NCI-H1092 treated with DMSO at 0.1 percent for 48 hours (cell line): ENCODE measurements at places on chromosomes 11 and 22.

GRCh38 chr22:17243524-17243923 lies 24.3 kb upstream of the ADA2 start:
- DNase-seq, result no peak

GRCh38 chr22:45582236-45582954 lies 79.7 kb downstream of the FBLN1 start:
- DNase-seq, result no peak

DNA sequence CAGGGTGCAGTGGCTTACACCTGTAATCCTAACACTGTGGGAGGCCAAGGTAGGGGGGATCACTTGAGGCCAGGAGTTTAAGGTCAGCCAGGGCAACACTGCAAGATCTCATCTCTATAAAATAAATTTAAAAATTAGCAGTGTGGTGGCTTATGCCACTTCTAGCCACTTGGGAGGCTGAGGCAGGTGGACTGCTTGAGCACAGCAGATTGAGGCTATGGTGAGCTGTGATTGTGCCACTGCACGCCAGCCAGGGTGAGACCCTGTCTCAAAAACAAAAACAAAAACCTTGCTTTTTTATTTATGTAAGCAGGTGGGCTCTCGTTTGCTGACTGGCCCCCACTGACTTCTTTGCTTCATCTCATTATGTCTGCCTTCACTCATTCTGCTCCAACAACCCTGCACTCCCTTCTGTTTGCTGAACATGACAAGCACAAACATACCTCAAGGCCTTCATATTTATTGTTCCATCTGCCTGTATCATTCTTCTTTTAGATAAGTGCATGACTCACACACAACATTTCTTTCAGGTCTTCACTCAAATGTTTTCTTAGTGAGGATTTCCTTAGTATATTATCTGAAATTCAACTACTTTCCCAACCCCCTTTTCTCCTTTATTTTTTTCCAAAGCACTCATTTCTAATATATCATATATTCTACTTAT lies 32.4 kb upstream of the CLNS1A start:
- no peak for DNase-seq

DNA sequence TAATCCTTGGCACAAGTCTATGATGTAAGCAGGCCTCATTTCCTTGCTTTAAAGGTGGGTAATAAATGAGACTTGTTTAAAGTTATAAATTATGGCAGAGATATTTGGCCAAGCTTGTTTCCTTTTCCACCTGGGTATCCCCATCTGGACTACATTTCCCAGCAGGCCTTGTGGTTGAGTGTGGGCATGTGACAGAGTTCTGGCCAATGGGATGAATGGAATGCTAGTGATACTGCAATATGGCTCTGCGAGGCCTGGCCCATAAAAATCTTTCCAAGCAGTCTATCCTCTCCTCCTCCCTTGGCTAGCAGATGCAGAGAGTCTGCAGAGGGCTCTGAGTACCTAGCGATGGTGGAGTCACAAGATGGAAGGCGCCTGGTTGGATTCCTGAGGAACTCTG lies 102.5 kb downstream of the TIMP3 start:
- DNase-seq, result peak; percentile 27

DNA sequence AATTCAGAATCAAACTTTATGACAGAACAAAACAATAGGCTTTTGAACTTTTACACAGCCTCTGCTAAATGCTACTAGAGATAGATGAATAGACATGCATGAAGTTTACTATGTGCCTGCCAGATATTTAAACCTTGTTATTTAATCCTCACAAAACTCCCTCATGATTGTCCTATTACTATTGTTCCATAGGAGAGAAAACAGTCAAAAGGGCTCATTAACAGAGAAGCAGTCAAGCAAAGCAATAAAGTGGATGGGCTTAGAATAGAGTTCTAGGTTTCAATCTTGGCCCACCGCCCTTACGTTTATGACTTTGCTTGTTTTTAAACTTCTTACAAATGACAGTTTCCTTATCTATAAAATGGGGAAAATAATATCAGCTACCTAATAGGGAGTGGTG lies 12.9 kb downstream of the CWC15 start:
- DNase-seq, result no peak

GRCh38 chr11:122102426-122102825 lies 13.6 kb downstream of the BLID start:
- DNase-seq, result no peak

- peak; percentile 88 for DNase-seq
Observed at GRCh38 chr11:128831174-128832120, 35.6 kb downstream of the KCNJ1 start.

- DNase-seq, result no peak
Observed at GRCh38 chr11:13287681-13288080, 10.1 kb downstream of the BMAL1 start.

DNA sequence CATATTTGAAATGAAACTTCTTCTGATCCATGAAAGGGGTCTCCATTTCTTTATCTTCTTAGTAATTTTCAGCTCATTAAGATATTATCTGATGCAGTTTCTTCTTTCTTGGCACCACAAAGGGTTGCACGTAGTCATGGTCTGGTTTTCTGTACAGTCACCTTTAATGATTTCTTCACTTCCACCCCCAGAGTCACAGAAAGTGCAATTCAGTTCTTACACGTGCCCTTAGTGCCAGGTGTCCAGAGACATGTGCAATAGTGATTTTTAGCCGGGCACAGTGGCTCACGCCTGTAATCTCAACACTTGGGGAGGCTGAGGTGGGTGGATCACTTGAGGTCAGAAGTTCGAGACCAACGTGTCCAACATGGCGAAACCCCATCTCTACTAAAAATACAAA lies 202.8 kb upstream of the MTNR1B start:
- no peak for DNase-seq

DNA sequence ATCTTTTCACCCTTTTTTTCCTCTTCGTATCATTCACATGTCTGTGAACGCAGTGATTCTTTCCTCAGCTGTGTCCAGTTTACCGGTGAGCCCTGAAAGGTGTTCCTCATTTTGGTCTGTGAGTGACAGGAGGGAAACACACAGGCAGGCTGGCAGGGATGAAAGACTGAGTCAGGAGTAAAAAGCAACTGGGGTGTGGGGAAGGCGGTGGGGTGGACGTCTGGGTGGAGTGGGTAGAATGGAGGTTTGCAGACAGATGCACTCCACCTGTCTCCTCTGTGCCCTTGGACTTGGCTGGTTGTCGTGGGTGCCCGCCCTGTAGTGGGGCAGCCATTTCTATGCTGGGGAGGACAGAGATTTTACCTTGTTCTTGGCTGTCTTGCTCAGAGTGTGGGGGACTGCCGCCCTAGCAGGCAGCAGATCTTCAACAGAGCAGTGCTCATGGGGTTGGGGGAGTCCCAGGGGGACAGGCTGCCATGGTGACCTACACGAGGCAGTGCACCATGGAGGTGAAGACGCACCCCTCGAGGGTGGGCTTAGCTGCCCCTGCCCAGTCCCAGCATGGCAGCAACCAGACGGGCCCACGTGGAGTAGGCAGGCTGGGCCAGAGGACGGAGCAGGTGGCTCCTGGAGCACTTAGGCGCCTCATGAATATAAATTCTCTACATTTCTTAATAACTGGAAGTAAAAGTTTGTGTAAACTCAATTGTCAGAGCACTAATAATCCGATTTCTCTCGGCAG lies 603.7 kb downstream of the TBC1D22A start:
- no peak for DNase-seq

- DNase-seq, result no peak
Observed at GRCh38 chr11:17572791-17573460, 25.9 kb downstream of the OTOG start.

- DNase-seq, result no peak
Observed at GRCh38 chr22:24330636-24331035, 60.0 kb downstream of the SPECC1L start.

- DNase-seq, result no peak
Observed at GRCh38 chr22:30309951-30310741, 16.6 kb downstream of the TBC1D10A start.

- DNase-seq, result no peak
Observed at GRCh38 chr11:71153005-71153390, 99.4 kb downstream of the SHANK2 start.

DNA sequence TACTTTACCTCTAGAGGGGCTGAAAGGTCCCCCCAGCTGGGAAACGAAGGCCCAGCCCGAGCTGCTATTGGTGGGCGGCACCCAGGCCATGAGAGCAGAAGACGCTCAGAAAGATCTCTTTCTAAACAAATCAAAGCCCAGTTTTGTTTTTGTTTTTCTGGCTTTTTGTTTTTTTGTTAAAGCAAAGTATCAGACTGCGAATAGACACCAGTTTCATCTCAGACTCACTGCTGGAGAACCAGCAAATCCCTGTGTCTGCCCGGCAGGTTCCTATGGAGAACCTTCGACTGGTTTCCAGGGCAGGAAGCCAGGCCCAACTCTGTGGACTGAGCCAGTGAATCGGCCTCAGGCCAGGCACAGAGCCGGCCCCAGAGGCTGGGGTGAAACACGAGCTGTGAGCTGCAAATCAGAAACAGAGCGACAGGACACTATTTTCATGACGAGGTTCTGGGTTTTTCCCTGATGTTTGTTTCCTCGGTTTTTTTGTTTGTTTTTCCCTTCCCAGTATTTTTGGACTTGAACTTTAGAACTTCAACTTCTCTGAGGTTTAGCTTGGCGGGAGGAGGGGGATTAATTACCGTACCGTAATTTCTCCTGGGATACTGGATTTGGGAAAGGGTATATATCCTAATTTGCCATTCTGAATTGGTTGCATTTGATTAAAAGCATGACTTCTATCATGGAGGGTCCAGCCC lies 16.0 kb upstream of the B4GALNT4 start:
- no peak for DNase-seq

GRCh38 chr11:17391493-17392355 lies 3.3 kb upstream of the KCNJ11 start:
- no peak for DNase-seq

DNA sequence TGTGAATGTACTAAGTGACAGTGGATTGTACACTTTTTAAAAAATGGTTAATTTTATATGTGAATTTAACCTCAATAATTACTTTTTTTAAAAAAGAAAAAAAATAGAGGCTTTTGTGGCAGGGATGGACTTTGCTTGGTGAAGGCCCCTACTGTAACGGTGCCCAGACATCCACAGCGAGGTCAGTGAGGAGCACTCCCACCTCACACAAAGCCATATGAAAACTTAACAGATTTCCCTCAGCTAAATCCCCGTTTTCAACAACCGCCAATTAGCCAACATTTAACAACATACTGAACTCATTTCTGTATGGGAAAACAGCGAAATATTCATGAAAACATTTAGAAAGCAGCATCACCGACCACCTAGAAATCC lies 642 bp upstream of the C11orf58 start:
- DNase-seq, result no peak

DNA sequence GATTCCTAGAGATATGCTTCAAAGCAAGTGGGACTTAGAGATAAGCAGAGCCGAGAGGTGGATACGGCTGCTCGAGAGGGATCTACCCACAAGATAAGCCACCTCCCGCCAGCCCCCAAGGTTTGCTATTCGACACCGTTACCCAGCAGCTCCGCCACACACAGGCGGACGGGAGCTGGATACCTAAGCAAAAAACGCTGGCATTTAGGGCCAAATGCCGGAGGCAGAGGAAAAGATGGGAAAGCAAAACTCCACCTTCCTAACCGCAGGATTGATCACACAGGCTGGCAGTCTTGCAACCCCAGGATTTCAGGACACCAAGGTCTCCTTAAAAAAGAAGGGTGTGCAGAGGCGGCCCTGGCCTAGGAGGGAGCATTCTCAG lies 709 bp downstream of the FTH1 start:
- DNase-seq, result peak; percentile 40

- DNase-seq, result no peak
Observed at GRCh38 chr11:107848345-107848744, 10.2 kb downstream of the SLC35F2 start.

GRCh38 chr11:131099746-131100145 lies 183.5 kb upstream of the SNX19 start:
- DNase-seq, result no peak

- DNase-seq, result no peak
Observed at GRCh38 chr11:75527938-75528735, 2.4 kb upstream of the GDPD5 start.

DNA sequence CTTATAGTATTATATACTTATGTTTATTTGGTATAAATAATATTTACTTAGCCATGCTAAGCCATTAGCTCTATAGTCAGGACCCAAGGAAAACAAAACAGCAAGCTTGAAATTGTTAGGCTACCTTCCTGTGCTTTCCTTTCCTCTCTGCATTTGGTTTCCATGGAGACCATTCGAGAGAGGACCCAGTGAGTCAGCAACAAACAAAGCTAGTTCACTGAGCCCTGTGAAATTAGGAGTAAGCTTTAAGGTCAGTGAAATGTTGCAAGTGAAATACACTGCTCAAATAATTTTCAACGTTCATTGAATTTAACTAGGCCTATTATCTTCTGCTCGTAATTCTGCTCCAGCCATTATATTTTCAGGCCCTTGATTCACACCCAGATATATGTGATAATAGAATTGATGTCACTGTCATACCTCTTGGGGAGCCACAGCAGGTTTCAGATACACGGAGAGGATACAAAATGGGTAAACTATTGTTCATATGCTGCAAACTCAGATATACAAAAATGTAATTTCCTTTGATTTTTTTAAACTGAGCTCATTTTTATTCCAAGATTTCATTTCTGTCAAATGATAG lies 9.1 kb upstream of the OR10D3 start:
- DNase-seq, result peak; percentile 93

GRCh38 chr22:20258584-20259326 lies 9.4 kb downstream of the RTN4R start:
- no peak for DNase-seq

GRCh38 chr11:43930868-43931716 lies 11.3 kb upstream of the C11orf96 start:
- no peak for DNase-seq

- no peak for DNase-seq
Observed at GRCh38 chr22:21865041-21865440, 2.4 kb downstream of the MAPK1 start.

DNA sequence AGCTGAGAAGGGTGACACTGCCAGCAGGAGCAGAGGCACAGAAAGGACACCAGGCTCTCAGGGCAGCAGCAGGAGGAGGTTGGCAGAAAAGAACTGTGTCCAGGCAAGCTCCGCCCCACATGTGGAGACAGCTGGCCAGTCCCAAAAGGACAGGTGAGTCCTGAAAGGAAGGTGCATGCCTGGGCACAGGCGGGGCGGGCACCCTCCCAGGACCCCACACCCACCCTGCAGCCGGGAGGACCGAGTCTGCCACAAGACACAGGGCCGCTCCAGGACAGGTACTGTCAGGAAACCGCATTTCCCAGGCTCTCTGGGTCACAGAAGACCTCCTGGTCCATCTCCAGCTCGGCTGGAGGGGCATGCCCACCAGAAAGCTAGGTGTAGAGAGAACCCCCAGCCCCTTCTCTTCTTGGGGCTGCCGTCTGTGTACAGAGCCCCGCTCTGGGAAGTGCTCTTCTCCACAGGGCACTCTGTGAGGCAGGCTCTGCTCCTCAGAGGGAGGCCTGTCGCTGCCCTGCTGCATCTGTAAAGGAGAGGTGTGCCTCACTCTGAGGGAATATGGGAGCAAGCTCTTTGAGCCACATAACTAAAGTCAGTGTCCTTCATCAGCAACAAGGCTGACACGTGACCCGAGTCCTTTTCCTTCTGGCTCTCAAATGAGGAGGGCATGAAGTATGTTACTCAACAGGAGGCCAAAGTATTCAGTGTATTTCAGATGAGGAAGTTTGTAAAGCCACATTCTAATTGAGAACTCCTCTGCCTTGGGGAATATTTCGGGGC lies 50.5 kb downstream of the CLTCL1 start:
- no peak for DNase-seq
